ENCODE measurements at places on chromosomes 4 and X.
A peak's percentile ranks its signal among the peaks of the same experiment; 100 is the strongest.

- DNase-seq: no peak
These were observed 103.8 kb upstream of the SORBS2 start for GRCh38 chr4:185915817-185916216.

DNA sequence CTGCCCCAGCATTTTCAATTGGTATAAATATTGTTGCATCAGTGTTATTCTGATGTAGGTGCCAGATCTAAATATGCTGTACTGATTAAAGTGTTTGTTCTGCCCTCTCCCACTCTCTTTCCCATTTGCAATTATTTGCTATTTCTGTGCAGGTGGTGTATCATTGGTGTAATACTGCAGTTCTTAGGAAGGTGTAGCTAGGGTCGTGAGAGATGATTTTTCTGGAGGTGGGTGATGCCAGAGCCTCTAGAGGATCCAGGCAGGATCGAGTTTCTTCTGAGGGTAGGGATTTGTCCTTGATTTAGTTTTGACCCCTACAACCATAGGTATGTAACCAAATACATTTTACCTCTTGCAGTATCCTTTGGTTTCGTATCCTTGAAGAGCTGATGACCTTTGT is 1.9 kb downstream of the SMAD1 start:
- no peak for DNase-seq

DNA sequence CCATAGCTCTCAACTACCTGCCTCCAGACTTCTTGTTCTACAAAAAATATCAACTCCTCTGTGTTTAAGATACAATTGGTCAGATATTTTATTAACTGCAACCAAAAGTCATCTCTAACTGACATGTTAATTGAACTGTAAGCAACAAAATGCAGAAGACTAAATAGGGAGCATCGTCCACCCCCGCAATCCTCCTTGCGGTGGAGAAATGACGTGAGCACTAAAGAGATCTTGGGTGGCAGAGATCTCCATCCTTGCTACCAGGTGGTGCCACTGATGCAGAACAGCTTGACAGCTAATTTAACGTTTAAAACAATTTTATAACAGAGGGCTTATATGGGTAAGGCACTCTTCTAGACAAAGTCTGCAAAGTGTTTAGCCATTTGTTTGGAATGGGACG is 164.4 kb upstream of the FTHL17 start:
- DNase-seq: no peak

GRCh38 chr4:137359691-137360315 is 172.5 kb downstream of the PCDH18 start:
- DNase-seq: no peak

- peak; percentile 83 for DNase-seq
These were observed 44.8 kb downstream of the SMS start for GRCh38 chrX:21985332-21985777.

- no peak for DNase-seq
These were observed 514.7 kb upstream of the SPANXN1 start for GRCh38 chrX:144732588-144732987.

DNA sequence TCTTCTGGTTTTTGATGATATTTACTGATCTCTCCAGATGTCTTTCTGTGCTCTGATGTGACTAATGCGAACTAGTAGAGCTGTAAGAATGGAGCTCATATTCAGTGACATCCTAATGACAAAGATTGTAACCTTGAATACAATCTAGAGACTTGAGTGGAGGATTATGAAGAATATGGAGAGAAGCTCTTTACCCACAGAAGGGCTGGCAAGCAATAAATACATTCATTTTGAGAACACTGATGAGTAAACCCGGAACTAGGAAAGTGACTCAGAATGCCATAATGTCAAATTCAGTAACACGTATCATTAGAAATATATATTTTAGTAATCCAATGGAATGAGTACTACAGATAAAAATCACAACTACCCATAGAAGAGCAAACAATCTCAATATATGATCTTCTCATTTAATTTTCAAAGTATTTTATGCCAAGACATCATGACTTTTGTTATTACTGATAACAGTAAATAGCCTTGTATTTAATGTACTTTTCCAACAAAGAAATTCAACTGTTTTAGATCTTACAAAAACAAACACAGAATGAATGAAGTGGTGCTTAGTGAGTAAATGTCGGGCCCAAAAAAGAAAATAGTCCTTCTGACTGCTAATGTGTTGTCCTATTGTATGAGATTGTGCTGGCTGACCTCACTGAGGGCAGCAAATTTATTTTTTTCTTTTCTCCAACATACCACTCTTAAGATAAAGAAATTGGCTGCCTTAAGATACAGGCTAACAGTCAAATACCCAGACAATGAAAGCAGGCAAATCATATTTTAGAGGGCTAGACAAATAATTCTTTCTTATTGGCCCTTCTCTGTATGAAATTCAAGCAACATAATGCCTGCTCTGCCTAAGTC is 49.2 kb upstream of the HDAC8 start:
- DNase-seq: no peak

GRCh38 chr4:171629182-171629581 is 184.0 kb upstream of the GALNTL6 start:
- DNase-seq: no peak

DNA sequence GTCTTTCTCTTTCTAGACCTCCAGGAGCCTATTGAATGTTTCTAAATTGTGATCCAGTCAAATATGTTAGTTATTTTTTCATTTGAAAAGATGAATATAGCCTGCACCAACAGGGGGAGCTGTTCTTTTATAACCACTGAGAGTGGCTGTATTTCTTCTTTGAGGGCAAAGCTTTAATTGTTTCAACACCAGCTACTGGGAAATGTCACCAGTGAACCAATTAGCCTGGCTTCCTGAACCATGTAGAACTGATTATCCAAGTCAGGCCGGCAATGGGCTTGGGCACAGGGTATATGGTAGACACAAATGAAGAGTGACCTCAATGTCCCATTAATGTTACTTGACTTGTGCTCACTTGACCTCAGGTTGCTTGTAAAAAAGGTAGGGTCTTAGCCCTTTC is 4.8 kb upstream of the DAPP1 start:
- peak; percentile 5 for DNase-seq

- no peak for DNase-seq
These were observed 11.2 kb upstream of the FREM3 start for GRCh38 chr4:143711543-143712154.

DNA sequence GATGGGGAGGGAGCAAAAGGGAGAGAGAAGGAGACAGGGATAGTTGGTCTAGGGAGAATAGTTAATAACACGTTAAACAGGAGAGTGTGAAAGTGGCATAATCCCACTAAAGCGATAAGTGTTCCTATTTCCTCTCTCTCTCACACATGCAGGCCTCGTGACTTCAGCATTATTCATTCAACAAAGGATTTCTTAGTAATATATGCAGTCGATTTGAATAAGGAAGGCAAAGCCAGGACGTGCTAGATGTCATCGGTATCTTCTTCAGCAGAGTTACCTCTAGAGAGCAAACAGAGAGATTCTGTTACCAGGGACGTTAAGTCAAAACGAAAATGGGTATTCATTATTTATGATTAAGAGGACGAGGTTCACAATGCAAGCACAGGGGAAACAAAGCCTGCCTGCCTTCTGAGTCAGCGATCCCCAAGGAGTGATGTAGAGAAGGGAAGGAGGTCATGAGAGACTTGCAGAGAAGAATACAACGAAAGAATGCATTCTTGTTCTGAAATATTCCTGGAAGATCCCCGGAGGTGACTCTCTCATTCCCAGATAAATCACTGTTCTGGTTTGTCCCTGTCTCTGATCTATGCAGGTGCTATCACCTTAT is 1048.4 kb downstream of the NLGN4X start:
- DNase-seq: no peak

DNA sequence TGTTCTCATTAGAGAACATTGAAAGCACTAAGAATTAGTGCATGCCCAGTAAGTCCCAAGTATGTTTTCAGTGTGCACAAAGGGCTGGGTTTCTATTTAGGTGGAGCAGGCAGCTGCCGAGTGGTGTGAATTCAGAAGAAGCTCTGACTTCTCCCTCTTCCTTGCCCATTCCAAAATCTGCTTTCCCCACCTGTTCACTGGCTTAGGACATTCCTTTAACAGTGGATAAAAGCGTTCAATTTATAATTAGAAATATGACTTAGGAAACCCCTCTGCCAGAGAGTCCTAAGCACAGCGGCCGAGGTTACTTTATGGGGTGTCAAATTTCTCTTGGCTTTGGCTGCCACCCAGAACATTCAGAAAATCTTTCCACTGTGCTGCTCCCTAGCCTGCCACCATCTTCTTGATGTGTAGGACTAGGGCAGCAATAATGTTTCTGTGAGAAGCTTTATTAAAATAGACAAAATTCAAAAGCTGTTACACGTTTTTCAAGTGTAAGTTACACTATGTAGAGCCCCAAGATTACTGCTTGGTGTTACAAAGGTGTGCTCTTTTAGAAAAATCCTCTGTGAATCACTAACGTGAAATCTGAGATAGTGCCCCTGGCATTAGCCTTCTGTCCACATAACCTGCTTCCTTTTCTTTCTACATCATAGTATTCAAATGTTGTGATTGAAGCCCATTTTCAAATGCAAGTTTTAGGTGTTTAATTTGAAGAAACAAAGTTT is 191.6 kb upstream of the ANKRD50 start:
- no peak for DNase-seq

DNA sequence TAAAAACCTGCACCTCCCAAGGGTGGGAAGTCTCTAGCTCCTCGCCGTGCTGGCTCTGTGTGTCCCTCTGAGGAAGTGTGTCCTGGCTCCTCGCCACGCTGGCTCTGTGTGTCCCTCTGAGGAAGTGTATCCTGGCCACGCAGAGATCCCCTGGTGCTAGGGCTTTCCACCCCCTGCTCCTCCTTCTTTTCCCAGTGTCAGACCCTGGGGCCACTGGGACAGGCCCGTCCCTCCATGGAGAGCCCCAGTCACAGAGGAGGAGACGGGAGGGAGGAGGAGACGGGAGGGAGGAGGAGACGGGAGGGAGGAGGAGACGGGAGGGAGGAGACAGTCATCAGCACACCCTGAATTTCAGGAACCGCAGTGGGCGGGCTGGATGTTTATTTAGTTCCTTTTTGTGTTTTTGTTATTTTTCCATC is 53.8 kb upstream of the HGFAC start:
- DNase-seq: peak; percentile 54

GRCh38 chr4:126572264-126572663 is 1060.5 kb upstream of the INTU start:
- no peak for DNase-seq

DNA sequence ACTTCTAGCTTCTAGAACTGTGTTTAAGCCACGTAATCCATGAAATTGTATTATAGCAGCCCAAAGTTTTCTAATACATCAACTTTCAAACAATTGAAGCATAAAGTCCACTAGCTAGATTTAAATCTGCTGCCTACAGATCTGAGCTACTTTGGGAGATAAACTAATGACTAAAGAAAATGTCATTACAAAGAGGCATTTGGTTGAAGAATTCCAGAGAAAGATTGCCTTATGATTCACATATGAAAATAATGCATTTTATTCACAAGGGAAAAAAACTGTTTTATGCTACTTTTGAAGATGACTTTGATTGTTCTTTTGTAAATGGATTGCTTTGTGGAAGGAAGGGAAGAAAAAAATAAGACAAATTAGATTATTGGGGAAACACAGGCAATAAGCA is 124.1 kb upstream of the SLIT2 start:
- no peak for DNase-seq

- peak; percentile 2 for DNase-seq
These were observed 7.0 kb upstream of the TXK start for GRCh38 chr4:48141048-48141447.

GRCh38 chr4:53854991-53855568 is 209.3 kb downstream of the CHIC2 start:
- no peak for DNase-seq

DNA sequence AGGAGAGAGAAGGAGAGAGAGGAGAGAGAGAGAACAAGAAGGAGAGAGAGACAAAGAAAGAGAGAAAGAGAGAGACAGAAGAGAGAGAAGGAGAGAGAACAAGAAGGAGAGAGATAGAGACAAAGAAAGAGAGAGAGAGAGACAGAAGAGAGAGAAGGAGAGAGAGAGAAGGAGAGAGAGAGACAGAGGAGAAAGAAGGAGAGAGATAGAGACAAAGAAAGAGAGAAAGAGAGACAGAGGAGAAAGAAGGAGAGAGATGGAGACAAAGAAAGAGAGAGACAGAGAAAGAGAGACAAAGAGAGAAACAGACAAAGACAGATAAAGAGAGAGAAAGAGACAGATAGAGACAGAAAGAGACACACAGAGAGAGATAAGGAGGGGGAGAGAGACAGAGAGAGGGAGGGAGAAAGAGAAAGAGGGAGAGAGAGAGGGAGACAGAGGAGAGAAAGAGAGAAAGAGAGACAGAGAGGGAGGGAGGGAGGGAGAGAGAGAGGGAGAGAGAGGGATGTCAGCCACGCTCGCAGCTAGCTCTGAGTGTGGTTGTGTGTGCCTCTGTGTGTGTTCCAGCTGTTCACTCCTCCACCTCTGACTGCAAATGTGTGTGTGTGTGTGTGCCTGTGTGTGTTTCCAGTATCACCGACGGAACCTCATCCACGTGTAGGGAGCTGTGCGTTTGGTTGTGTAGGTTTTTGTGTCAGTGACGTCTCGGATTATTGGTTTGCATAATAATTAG is 105.8 kb downstream of the CRLF2 start:
- no peak for DNase-seq

GRCh38 chrX:5708251-5708650 is 520.4 kb downstream of the NLGN4X start:
- peak; percentile 38 for DNase-seq

DNA sequence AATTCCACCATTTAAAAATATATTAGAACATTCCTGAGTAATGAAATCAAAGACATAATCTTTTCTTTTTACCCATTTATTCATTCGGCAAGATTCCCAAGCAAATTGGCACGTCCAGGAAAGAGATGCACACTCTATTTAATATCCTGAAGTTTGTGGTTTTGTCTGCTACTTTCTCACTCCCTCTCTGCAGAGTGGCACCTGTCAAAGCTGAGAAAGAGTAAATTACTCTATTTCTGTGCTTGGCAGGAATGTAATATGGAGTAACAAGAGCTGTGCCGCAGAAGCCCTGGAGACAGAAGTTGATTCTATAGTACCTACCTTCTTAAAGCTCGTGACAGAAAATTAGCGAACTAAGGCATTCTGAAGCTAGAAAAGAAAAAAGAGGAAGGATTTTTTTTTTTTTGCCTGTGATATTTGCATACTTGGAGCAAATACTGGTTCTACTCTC is 5.5 kb downstream of the GSTCD start:
- DNase-seq: no peak

DNA sequence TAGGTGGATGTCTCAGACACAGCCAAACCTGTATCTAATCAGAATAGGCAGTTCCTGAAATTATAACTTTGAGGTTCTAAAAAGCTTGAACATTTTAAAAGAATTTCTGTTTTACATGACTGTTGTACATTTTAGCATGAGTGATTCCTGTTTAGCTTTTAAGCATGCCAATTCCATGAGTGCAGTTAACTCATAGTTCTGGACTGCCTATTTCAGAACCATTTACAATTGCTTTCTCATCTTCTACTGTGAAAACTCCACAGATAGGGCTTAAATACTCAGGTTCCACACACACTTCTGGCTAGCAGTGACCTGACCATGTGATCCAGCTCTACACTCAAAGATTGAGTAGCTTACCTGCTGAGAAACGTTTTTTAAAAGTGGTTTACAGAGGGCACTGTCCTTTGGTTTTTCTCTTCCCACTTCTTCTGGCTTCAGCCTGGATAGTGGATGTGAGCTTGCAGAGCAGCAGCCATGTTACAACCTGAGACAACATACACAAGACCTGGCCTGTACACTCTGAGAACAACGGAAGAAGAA is 280.8 kb downstream of the ANKRD50 start:
- DNase-seq: no peak

- DNase-seq: no peak
These were observed 10.9 kb upstream of the GATB start for GRCh38 chr4:151771664-151772063.

All from midbrain (tissue), 1 donor.